ENCODE measurements at places on chromosomes 1 and 21.

DNA sequence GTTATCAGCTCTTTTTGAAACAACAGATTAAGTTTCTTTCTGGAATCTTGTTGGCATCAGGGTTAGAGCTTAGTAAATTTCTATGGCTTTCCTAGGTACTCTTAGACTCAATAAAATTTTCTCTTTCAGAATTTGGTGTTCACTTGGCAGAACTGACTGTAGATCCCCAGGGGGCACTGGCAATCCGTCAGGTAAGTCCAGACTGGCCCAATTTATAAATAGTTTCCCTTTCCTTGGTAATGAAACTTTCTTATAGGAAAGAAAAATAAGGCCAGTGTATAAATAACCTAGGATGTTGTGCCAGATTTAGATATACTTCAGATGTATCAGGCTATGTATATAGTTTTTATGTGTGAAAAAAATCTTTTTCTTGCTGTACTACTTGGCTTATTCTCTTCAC, 18.2 kb downstream of the IPO9 start:
- DNase-seq: no peak

DNA sequence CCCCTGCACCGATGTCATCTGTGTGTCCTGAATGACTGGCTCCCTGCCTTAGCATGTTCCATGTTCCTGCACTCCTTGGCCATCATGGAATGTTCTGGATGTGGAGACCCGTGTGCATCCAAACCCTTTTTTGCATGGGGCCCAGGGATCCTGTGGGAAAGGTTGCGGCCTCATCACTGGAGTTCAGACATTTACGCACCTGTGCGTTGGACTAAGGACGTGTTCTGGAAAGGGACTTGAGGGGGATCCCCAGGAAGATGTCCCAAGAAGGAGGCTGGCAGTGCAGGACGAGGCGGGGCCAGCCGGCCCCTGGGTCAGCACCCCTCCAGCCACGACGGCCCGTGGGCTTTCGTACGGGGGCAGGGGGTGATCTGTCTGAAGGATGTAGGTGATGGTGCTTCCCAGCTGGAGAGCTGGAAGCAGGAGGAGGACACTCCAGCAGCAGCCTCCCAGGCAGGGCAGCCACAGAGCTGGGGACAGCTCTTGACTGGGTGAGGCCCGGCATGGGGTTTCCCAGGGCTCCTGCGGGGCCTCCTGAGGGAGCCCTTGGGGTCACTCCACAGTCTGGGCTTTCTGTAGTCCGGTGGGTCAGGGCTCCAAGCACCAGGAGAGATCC, 67.2 kb downstream of the SCCPDH start:
- no peak for DNase-seq

- no peak for DNase-seq
Observed at GRCh38 chr1:201793306-201793925, 35.5 kb upstream of the IPO9 start.

GRCh38 chr1:20640183-20640597, 6.9 kb downstream of the PINK1 start:
- peak; percentile 73 for DNase-seq

- no peak for DNase-seq
Observed at GRCh38 chr1:223029985-223030769, 112.9 kb downstream of the TLR5 start.

GRCh38 chr1:12380326-12381249, 150.8 kb downstream of the VPS13D start:
- DNase-seq: no peak

- no peak for DNase-seq
Observed at GRCh38 chr1:113670650-113671049, 88.6 kb downstream of the PHTF1 start.

DNA sequence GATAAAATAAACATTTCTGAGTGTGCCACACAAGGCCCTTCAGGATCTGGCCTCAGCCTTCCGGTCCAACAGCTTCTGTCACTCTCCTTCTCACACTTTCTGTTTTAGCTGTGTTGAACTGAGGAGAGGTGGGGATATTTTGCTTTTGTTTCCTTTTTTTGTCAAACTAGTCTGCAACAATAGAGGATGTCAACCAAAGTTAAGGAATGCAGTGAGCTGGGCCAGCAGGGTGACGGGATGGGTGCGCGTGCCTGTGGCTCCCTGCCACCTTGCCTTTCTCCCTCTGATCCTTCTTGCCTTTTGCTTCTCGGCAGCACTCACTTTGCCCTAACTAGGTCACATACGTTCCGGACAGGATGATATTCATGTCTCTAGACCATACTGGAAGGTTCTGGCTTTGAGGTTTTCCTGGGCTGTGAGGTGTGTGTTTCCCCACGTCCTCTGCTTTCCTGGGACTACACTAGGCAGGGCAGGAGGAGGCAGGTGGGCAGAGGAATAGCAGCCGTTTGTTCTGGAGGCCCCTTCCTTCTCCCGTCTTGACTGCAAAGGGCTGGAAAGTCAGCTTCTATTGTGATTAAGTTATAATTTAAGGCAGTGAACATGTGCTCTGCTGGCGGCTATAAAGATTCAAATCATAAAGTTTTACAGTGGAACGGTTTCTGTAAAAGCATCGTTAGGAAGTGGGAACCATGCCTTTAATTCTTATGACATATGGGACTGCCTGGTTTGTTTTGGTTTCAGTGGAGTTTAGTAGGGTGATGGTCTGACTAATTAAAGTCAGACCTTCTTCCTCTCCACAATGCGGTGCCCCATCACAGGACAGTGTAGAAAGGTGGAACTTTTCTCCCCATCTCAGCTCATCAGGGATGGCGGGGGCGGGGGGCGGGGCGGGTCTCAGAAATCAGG, 67.8 kb downstream of the RNF220 start:
- no peak for DNase-seq

DNA sequence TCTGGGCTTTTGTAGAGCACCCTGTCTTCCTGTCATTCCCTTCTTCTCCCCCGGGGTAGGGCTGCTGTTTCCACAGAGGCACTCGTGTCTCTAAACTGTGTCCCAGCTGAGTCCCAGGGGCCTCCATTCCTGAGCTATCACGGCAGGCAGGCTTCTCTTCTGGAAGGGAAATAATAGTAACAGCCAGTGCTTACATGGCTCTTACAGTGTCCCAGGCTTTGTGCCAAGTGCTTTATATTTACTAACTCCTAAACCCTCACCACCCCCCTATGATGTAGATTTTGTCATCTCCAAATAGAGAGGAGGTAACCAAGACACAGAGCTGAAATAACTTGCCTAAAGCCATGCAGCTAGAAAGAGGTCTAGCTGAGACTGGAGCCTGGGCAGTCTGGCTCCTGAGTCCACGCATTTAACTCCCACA, 1.4 kb upstream of the CELF3 start:
- DNase-seq: no peak

DNA sequence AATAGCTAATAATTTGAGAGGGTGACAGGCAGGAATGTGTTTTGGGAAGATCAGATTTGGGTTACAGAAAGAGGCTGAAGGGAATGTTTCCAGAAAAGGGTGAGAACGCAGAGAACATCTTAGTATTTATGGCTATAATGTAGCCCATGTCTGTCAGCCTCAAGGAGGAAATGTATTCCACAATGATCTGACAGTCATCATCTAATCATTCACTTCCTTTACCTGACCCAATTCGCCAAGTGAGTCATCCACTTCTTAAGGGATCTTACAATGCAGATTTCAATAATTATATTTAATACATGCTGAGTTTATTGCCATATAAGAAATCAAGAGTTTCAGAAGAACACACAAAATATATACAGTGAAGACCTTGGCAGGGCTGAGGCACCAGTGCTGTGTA, 10.8 kb downstream of the TRIM45 start:
- DNase-seq: no peak

GRCh38 chr1:200739702-200740570, 1.2 kb downstream of the CAMSAP2 start:
- peak; percentile 54 for DNase-seq

DNA sequence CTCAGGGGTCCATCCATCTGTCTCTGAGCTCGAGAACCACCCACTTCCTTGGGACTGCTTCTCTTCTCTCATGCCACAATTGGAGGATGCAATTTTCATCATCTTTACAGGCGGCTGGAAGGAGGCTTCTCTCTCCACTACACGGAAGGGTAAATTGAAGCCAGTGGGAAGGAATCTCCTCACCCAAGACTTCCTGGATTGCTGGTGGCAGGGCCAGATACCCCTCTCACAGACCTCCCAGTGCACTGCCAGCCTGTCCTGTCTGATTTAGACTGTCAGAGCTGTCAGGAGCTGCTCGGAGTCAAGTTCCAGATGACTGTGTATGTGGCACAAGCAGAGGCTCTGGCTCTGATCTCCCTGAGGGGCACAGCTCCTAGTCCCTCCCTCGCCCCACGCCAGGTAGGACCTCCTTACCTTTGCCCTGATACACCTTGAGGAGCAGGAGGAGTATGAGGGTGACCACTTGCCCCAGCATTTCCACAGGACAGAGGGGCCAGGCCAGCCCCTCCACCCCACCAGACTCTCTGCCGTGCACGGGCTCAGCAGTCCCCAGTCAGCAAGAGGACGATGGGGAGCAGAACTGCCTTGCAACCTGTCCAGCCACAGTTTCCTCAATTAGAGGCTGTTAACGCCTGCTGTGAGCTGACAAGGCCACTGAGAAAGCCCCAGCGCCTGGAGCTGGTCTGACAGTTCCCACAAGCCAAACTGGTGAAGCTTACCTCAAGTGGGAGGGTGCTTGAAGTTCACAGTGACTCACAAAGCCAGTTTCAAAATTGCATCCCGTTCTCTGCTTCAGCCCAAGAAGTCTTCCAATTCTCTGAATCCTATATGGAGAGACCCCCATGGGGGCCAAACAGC, at the start of gene CD244:
CD244 (minus strand) TSS at position 685 of the 858 bp plus-strand sequence; CDS start at position 475, 210 bp downstream.
- DNase-seq: peak; percentile 78

- DNase-seq: no peak
Observed at GRCh38 chr1:230195199-230195598, 128.2 kb downstream of the GALNT2 start.

DNA sequence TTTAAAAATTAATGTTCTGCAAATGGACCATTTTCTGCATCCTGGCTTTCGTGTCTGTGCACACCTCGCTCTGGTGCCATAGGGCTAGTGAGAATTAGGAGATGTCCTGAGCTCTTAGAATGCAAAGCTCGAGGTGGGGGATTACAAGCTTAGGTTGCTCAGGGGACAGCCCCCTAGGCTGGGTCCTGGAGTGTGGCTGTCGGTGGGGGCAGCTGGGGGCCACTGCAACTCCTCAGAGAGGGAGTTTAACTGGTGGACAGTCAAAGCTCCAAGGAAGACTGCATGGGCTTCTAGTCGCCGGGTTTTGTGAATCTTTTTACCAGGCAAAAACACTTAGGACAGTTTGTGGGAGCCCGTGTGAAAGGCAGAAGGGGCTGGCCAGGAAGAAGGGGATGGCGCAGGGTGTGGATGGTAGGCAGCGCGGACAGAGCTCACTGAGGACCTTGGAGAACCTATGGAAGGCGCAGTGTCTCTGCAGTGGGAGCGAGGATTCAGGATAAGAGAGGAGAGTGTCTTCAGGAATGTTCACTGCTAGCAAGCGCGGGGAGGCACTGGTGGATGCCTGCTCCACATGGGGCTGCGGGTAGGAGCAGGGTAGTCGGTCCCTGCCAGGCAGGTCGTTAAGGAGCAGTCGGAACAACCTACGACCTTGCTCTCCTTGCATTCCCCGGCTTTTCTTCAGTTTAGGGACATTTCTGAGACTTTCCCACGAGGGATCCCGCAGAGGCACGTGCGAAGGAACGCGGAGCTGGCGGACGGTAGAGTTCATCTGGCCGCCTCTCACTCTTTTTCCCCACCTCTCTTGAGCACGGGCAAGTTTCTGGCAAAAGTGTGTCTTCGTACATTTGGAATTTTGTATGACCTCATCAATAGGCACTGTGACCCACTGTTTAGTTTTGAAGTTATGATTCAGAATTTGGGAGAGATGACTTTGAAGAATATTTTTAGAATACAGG, 12.9 kb upstream of the KCNE1 start:
- DNase-seq: no peak

DNA sequence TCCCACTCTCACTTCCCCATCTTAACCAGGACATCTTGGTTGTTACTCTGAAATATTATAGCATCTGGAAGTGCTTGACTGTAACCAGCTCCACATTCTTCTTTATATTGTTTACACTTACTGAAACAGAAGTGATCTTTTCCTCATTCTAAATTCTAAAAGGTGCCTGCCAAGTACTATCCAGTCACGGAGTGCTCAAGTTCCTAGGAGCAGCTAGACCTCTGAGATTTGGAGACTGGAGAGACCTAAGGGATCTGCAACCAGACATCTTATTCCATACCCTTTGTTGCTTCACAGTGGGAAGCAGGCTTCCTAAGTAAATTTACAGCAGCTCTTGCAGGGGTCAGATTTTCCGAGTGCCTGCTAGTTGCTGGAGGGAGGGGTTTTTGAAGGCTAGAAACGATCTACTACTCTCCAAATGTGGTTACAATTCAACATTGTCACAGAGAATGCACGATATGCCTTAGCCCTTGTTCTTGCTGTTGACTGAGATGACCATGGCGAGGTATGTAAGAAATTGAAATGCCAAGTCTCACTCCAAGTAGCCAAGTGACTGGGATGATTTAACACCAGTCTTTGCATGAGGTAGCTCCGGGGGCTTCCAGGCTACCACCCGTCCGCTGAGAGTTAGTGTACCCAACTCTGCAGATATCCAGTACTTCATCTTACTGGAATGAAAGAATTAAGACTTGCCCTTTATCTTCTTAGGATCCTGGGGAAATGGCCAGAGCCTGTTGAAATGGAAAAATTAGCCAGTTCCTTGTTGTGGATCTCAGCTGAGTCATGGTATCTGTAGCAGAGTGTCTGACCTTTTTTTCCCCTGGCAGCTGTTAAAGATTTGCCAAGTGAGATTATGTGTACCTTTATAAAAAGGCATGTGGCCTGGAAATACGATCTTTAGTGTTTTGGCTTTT, 150.8 kb downstream of the MAST2 start:
- no peak for DNase-seq

DNA sequence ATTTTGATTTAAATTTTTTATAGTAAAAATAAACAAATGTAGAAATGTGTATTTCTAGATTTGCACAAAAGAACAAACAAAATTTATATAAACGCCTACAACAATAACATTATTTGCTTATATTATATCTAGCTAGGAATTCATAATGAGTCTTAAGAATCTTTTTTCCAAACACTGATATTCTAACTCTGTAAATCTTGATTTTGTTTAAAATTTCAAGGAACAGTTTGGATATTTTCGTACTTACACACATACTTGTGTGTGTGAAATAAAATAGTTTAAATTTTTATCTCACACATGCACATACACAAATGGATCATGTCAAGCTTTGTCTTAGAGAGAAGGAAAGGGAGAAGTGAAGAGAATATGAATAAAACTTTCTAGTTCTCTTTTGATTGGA, 868.1 kb downstream of the LTN1 start:
- DNase-seq: no peak
